ENCODE measurements at places on chromosomes 7 and 10.

DNA sequence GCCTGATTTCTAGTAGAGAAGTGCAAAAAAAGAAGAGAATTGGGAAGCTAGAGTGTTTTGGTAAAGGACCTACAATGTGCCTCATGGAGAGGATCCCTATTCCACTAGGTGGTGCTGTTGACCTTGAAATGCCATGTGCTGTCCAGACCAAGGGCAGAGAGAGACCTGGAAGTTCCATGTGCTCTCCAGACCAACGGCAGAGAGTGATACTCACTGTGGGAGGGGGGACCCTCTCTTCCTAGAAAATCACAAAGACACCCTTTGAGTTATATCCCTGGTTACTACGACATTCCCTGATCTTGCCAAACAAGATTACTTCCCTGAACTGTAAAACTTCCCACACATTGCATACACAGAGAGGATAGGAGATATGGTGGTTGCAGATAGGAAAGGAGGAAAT is 212.7 kb upstream of the ZNF804B start:
- no peak for DNase-seq

DNA sequence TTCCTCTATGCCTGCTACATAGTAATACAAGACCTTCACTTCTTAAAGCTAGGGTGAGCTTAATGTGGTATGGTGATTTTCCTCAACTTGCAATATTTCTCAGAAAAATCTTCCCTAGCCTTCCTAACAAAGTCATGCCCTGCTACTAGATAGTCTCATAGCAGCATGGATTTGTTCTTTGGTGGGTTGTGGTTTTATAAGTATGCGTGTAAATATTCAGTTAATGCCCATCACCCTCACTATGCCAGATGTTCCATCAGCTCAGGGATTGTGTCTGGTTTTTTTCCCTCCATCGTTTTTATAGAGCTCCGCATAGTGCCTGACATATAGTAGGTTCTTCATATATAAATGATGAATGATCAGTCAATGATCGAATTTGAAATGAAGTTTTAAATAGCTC is 182.8 kb downstream of the CREB5 start:
- no peak for DNase-seq

DNA sequence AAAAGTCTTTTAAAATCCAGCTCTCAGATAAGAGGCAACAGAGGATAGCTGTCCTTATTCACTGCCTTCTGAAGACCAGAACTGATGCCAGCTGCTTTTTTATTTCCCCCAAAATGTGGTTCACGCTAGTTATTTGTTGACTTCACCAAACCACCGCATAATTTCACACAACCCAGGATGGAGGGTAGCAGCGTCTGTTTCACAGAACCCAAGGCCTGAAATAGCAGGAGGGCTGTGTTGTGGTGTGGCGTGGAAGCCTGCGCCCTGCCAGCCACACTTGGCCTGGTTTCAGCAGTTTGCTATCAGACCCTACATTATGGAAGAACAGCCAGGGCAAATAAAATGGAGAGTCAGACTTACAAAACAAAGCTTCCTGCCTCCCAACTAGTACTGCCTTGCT is 155.4 kb downstream of the DYNC1I1 start:
- no peak for DNase-seq

DNA sequence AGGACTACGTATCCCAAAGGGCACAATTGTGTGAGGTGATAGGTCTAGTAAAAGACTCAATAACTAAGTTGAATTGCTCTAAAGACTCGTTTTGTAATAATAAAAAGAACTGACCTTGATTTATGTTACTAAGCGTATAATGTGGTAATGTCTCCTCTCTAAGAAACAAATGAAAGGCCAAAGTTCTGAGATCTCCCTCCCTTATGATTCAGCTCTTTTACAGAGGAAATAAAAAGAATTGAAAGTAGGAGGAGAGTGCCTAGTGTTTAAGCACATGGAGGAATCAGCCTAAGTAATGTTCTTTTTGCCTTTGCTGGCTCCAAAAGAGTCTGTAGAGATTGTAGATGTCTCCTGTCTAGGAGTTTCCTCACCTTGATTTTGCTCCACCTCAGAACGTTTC is 98.0 kb downstream of the ARL4A start:
- DNase-seq = peak; percentile 21

GRCh38 chr7:90586091-90586490 is 10.0 kb upstream of the CDK14 start:
- DNase-seq = no peak

- DNase-seq = peak; percentile 54
Measured at GRCh38 chr7:94130716-94131115, 126.6 kb upstream of the BET1 start.

DNA sequence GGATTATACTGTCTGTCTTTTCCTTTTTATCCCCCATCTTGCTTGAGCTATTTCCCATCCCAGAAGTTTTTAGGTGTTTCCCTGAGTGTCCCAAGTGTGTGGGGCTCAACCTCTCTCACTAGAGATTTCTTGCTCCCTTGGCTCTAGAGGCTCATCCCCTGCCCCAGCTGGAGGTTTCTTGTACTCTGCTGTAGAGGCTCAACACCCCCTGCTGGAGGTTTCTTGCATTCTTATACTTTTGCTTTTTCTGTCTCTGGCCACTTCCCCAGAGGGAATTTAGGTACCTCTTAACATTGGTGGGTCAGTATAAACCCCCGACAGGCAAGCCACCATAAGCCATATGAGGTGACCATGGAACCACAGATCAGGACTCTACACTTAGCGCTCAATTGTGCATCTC is 114.2 kb upstream of the FAM3C start:
- DNase-seq = no peak

GRCh38 chr7:1748839-1749173 is 78.7 kb downstream of the ELFN1 start:
- DNase-seq = no peak

DNA sequence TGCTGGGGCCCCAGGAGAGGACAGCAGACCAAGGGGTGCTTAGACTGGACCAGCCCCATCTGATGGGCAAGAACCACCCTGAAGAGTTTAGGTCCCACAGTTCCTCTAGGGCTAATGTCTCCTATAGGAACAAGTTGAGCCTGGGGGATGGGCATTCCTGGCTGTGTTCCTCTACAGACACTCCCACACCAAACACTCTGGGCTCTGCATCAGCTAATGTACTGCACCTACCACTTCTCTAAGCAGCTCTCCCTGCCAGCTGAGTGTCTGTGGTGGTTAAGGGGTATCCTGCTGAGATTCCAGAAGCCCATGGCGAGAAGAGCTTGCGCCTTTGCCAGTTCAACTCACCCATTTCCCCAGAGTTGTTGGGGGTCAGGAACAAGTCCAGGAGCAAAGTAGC is 284.1 kb upstream of the CSTF2T start:
- DNase-seq = no peak

- DNase-seq = no peak
Measured at GRCh38 chr10:98456043-98456570, 9.4 kb upstream of the HPS1 start.

- DNase-seq = no peak
Measured at GRCh38 chr10:103761075-103761920, 94.1 kb downstream of the SH3PXD2A start.

- peak; percentile 5 for DNase-seq
Measured at GRCh38 chr7:36565792-36566356, 158.4 kb downstream of the AOAH start.

DNA sequence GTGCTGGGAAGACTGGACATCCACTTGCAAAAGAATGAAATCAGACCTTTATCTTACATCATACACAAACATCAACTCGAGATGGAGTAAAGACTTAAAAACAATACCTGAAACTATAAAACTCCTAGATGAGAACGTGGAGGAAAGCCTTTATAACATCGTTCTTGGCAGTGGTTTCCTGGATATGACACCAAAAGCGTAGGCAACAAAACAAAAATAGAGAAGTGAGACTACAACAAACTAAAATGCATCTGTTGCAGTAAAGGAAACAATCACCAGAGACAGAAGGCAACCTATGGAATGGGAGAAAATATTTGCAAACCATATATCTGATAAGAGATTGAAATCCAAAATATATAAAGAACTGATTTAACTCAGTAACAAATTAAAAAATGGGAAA is 33.3 kb downstream of the CC2D2B start:
- DNase-seq = no peak

GRCh38 chr7:2289111-2289586 is 25.1 kb downstream of the SNX8 start:
- no peak for DNase-seq

DNA sequence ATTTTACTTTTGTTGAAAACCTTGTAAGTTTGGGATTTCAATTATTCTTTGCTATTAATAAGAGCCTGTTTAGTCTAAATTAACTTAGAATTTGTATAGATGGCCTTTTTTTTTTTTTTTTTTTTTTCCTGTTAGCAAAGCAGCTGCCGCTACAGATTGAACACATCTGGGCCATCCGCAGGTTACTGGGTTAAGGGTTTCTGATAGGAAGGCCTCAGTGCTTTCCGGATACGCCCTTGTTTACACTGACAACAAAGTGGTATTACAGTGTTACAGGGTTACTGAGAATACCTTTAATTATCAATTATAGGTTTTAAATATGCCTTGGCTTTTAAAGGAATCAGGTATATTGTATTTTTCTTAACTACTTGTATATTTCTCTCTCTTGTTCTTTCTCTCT is 76.8 kb downstream of the PTN start:
- no peak for DNase-seq

- no peak for DNase-seq
Measured at GRCh38 chr7:50481867-50482266, 31.7 kb upstream of the FIGNL1 start.

Data from fibroblast of villous mesenchyme (primary cell).